Activated CD4-positive, alpha-beta T cell treated with anti-CD3 and anti-CD28 coated beads, Interleukin-2, amount 10 ng/mL, durations not matched to agents 24 days and 14 days (primary cell): ENCODE measurements at places on chromosomes 6 and 20. TPM values are rescaled to one million over a fixed set of nuclear protein-coding genes. Genes with fewer than 3 reads are reported as not detected.

The MACROD2 gene
- total RNA-seq = not detected in 2 replicates

The NEU1 gene
- 20.4 and 22.2 TPM in 2 replicates for total RNA-seq

The BRD2 gene
- total RNA-seq = 320 TPM in 2 replicates

The ZGPAT gene
- total RNA-seq = 37.3 and 38.1 TPM in 2 replicates

The ADGRF5 gene
- not detected in 2 replicates for total RNA-seq

GRCh38 chr6:154786144-154786868 lies 53.1 kb downstream of the SCAF8 start:
- peaks cover 8% of the 10 kb centered on the region for H3K4me1 ChIP-seq
- no peak overlapping the region for H3K4me3 ChIP-seq
- DNase-seq = no peak
- H3K36me3 ChIP-seq = peaks cover 35% of the 10 kb centered on the region
- H3K27me3 ChIP-seq = no peaks in the 10 kb centered on the region

DNA sequence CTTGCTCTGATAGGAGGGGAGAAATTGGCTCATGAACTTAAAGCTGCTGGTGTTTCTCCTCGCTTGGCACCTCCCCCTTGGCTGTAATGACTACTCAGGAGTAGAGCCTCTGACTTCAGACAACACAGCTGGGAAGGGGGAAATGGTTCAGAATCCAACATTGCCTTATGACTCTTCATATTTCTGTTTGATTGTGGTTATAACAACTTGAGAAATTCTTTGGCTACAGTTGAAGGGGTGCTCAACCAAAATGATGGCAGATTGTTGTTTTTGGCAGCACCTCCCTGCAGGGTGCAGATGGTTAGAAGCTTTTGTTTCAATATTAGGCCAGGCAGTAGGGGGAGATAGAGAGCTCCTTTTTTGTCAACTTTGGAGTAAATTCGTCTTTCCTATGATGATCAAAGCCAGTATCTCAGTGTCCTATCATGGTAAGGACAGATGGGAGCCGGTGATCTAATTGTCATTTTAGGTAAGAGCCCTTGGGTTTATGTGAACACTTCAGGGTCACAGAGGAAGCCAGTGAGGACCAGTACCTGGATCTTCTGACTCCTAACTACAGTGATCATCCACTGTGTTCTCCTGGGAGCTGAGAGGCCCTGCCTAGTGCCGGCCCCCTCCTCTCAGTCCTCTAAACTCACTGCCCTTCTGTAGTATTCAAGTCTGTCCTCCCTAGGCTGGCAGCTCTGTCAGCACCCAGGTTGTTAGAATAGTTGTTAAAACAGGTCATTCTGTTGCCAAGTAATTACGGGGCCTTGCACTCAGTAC lies 39.9 kb downstream of the RPRD1B start:
- H3K27me3 ChIP-seq = no peaks in the 10 kb centered on the region
- no peak overlapping the region for H3K27ac ChIP-seq
- H3K4me3 ChIP-seq = no peak overlapping the region

DNA sequence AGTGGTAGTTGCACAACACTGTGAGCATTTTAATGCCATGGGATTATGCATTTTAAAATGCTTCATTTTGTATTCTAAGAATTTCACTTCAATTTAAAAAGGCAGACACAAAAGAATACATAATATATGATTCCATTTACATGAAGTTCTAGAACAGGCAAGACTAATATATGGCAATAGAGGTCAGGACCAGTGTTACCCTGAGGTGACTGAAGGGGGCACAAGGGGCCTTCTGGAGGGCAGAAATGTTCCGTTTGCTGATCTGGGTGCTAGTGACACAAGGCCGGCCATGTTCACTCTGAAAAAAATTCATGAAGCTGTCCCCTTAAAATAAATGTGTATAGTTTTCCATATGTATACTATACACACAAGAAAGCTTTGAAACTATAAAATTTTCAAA lies 28.5 kb downstream of the TASP1 start:
- no peaks in the 10 kb centered on the region for H3K4me1 ChIP-seq
- no peak for DNase-seq
- no peaks in the 10 kb centered on the region for H3K27me3 ChIP-seq
- no peak overlapping the region for H3K4me3 ChIP-seq
- H3K27ac ChIP-seq = no peak overlapping the region
- H3K36me3 ChIP-seq = peaks cover 8% of the 10 kb centered on the region

- no peak overlapping the region for H3K27ac ChIP-seq
- H3K4me3 ChIP-seq = no peak overlapping the region
- H3K36me3 ChIP-seq = peaks cover 2% of the 10 kb centered on the region
- no peaks in the 10 kb centered on the region for H3K4me1 ChIP-seq
- DNase-seq = no peak
Measured at GRCh38 chr20:17928211-17928611, 40.4 kb downstream of the SNX5 start.

DNA sequence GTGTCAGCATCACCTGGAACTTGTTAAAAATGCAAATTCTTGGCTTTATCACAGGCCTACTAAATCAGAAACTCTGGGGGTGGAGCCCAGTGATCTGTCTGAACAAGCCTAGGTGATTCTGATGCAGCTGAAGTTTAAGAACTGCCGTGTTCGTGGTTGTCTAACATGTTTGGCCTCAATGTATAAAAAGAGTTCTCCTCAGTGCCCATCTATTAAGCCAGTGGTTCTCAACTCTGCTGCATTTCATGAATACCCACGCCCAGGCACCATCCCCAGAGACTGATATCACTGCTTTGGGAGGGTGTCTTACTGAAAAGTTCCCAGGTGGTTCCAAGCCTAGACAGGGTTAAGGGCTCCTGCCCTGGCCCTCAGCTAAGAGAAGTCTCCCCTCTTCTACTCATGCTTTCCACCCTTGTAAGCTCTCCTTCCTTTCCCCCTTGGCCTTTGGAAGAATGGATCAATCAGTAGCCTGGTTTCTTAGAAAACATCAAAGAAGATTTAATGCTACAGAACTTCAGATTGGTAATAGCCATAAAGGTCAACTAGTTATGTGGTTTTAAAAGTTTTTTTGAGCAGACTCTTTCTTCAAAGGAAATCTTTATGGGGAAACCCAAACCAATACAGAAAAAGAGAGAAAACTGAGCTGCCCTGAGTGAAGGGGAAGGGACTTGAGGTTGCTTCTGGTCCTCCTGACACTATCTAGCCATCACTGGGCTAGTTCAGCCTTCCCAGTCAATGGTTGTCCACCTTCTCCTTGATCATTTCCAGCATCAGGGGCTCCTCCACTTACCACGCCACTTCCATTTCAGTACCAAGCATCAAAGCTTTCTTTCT lies 38.9 kb upstream of the TNFAIP3 start:
- H3K4me1 ChIP-seq = peaks cover 71% of the 10 kb centered on the region
- peak overlapping the region; percentile 98 for H3K27ac ChIP-seq
- no peaks in the 10 kb centered on the region for H3K27me3 ChIP-seq
- H3K4me3 ChIP-seq = peak overlapping the region; percentile 75
- DNase-seq = peak; percentile 79

GRCh38 chr6:149046822-149047246 lies 270.7 kb upstream of the TAB2 start:
- peak overlapping the region; percentile 80 for H3K4me3 ChIP-seq
- peaks cover 50% of the 10 kb centered on the region for H3K4me1 ChIP-seq
- H3K27ac ChIP-seq = peak overlapping the region; percentile 83
- no peaks in the 10 kb centered on the region for H3K27me3 ChIP-seq

- no peaks in the 10 kb centered on the region for H3K36me3 ChIP-seq
- H3K27me3 ChIP-seq = no peaks in the 10 kb centered on the region
- no peak overlapping the region for H3K4me3 ChIP-seq
- no peaks in the 10 kb centered on the region for H3K4me1 ChIP-seq
- H3K27ac ChIP-seq = no peak overlapping the region
- no peak for DNase-seq
Measured at GRCh38 chr20:60630609-60631008, 621.5 kb upstream of the CDH4 start.

DNA sequence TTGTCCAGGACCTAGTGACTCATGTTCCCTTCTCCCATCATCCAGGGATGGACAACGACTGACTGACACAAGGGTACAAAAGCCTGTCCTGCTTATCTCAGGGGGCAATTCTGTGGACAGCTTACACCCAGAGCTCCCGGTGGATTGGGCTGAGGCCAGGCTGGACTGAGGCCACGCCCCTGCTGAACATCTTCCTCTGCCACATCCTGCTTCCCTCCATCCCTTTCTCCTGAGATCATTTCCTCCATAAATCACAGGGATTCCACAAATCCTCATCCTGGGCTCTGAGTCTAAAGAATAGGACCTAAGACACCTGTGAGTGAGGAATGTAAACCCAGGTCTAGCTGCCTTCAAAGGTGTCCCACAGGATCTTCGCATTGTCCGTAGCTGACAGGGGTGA lies 30.4 kb upstream of the RNF24 start:
- DNase-seq = no peak
- H3K27ac ChIP-seq = no peak overlapping the region
- H3K4me3 ChIP-seq = no peak overlapping the region
- no peaks in the 10 kb centered on the region for H3K36me3 ChIP-seq

DNA sequence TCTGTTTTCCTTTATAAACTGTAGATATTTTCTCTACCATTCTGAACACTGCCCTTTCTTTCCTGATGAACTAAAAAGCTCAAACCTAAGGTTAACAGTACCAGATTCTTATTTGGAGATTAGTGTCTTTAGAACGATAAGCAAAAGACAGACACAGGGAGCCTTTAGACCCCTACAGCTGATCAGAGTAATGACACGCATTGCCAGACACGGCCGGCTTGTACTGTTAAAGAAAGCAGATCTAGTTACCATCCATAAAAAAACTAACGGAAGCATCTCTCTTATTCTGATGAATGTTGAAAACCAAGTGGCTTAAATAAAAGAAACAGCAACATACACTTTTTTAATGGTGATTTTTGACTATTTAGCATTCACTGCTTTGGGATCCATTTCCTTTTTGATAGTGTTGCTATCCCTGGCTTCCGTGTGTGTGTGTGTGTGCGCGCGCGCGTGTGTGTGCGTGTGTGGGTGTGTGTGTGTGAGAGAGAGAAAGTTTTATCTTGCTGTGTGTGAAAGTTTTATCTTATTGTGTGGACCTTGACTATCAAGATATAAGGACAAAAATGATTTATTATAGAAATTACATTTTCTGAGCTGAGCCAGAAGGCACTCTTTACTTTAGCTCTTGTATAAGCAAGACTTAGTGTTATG lies 95.6 kb upstream of the SLC35B3 start:
- no peak overlapping the region for H3K27ac ChIP-seq
- H3K36me3 ChIP-seq = no peaks in the 10 kb centered on the region
- DNase-seq = no peak

DNA sequence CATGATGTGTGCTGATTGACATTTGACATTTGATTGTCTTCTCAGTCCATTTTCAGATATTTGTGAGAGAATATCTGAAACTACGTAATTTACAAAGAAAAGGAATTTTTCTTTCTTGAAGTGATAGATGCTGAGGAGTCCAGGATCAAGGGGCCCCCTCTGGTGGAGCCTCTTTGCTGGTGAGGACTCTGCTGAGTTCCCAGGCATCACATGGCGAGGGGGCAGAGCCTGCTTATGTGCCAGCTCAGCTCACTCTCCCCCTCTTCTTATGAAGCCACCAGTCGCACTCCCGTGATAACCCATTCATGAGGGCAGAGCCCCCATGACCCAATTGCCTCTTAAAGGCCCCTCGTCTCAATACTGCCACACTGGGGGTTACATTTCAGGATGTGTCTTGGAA lies 91.3 kb downstream of the RPP40 start:
- no peak overlapping the region for H3K4me3 ChIP-seq
- H3K27me3 ChIP-seq = no peaks in the 10 kb centered on the region
- DNase-seq = no peak
- H3K27ac ChIP-seq = no peak overlapping the region

DNA sequence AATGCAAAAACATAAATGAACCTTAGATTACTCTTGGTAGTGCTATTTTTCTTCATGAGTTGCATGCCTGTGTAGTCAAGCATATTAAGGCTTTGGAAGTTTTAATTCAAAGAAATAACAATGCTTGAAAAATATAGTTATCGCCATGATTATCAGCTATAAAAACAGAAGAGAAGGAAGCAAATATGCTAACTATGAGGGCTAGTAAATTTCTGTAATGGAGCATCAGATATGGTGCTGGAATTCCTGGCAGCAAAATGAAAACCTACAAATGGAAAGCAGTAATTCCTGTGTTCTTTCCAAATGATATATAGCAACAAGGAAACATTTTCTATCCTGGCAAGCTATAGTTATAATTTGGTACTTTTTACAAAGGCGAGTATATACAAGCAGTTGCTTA lies 29.7 kb downstream of the DOP1A start:
- no peak for DNase-seq
- no peaks in the 10 kb centered on the region for H3K4me1 ChIP-seq
- H3K4me3 ChIP-seq = no peak overlapping the region
- no peak overlapping the region for H3K27ac ChIP-seq

DNA sequence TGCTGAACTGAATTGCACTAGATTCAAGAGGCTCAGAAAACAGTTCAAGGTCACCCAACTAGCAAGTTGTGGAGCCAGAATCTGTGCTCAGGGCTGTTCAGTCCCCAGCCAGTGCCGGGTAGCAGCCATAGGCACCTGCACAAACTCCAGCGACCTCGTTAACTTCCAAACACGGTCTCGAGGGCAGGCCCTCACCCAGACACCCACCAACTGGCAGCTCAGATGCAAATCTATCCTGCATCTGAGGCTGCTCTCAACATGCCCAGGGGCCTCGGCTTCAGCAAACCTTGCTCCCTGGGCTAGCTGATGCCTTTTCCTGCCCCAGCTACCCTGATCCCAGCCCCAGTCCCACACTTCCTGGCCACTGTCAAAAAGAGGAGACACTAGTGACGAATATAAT lies 3.7 kb downstream of the JPH2 start:
- no peak for DNase-seq
- H3K4me1 ChIP-seq = peaks cover 6% of the 10 kb centered on the region
- H3K36me3 ChIP-seq = no peaks in the 10 kb centered on the region
- no peak overlapping the region for H3K4me3 ChIP-seq

- no peaks in the 10 kb centered on the region for H3K27me3 ChIP-seq
- DNase-seq = peak; percentile 59
- peak overlapping the region; percentile 69 for H3K4me3 ChIP-seq
- H3K36me3 ChIP-seq = no peaks in the 10 kb centered on the region
- peak overlapping the region; percentile 94 for H3K27ac ChIP-seq
- H3K4me1 ChIP-seq = peaks cover 38% of the 10 kb centered on the region
Measured at GRCh38 chr6:15129887-15130286, 116.0 kb upstream of the JARID2 start.

DNA sequence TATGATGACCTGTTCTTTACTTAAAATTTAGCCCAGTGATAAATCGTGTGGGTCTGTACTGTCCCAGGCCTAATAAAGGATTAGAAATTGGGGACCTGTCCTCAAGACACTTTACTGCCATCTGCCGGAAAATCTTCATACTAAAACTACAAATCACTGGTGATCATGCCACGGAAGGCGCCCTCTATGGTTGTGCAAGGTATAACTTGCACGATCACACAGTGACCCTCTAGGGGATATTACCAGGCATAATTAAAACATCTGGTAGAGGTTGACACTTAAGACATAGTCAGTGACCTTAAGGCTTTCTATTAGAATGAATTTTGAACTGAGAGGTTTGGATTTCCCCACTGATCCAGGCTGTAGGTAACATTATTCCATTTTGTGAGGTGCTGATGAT lies 172.6 kb downstream of the BMP2 start:
- no peak overlapping the region for H3K27ac ChIP-seq
- no peak overlapping the region for H3K4me3 ChIP-seq
- DNase-seq = no peak
